Choroid plexus epithelial cell (primary cell): ENCODE measurements at places on chromosomes 3 and 15.

GRCh38 chr3:129026728-129027543 lies 25.8 kb downstream of the EFCC1 start:
- peak; percentile 86 for DNase-seq

- peak; percentile 74 for DNase-seq
Observed at GRCh38 chr3:20040548-20041196, 426 bp downstream of the KAT2B start.

DNA sequence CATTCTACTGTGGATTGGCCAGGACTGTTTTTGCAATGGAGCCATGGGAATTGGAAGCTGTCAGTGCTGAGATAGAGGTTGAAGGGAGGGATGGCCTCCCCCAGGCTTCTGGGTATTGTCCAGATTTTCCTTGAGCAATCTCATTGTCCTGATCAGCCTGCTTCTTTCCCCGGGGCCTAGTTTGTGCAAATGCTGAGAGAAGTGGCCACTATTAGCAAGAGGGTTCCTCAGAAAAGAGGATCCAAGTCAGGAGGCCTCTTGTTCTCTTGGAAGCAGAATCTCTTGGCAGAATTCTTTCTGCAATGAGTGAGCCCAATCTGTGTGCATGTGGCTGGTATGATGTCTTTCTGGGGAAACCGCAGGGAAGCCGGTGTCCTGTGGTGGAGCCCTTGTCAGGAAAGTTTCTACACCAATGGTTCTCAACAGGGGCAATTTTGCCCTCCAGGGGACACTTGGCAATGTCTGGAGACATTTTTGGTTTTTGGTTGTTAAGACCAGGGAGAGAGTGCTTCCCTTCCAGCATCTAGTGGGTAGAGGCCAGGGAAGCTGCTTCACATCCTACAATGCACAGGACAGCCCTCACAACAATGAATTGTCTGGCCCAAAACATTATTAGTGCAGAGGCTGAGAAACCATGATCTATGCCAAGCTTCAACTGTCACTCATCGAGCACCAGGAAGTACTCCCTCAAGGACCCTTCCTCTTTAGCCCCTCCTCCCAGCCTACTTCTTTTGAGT lies 2.0 kb downstream of the LIPC start:
- no peak for DNase-seq

DNA sequence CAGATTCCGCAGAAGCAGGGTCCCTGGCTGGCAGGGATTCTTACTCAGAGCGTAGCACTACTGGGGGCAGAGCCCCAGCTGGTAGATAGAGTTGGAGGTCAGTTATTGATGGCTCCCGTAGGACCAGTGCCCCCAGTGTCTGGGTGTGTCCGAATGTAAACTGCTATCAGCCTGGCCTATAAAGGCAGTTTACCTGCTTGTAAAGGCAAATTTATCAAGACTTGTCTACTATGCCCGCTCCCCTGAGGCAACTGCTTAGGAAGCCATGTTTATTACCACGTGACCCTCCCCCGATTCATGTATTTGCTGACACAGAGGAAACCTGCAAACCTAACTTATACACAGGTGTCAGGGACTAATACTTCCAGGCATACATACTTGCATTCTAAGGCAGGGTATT lies 607 bp upstream of the PPP1R14D start:
- DNase-seq = no peak

GRCh38 chr15:23438816-23439466 lies 8.1 kb downstream of the GOLGA6L2 start:
- DNase-seq = no peak

GRCh38 chr15:90623854-90624253 lies 93.3 kb upstream of the BLM start:
- DNase-seq = no peak

GRCh38 chr3:99839613-99840012 lies 22.0 kb downstream of the CMSS1 start:
- DNase-seq = no peak

DNA sequence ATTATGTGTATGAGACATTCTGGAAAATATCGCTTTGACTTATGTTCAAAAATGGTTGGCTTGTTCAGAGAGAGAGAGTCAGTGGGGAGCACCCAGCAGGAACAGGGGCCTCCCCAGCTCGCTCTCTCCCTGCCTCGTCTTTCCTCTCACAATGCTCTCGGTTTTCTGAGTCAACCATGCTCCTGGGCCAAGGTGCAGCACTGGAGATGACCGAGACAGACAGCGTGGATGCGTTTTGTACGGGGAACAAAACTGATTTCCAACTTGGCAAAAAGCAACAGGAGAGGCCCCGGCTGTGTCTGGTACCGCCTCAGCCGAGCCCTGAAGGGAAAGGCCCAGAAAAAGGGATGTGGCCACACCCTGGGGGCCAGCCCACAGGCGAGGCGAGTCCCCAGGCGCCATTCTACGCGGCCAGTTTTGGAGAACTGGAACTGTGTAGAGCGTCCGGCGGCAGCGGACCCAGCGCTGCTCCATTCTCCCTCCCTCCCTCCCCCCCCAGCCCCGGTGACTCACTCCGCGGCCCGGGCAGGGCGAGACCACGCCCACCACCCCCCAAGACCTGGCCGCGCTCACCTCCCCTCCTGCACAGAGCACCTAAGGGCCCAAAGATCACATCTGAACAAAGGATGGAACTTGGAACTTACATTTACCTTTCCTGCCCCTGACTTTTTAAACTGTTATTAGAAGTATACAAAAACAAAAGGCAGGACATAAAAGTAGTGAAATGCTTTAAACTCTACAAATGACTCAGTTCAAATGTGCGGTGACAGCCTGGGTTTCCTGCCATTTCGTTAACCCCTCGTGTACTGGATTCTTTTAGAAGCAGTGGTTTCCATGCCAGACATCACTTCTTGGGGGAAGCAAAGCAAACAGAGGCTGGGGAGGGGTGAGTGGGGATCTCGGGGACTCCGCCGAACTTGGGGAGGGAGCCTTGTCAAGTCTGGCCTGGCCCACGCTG lies 12.7 kb downstream of the ATP10A start:
- DNase-seq = peak; percentile 13

DNA sequence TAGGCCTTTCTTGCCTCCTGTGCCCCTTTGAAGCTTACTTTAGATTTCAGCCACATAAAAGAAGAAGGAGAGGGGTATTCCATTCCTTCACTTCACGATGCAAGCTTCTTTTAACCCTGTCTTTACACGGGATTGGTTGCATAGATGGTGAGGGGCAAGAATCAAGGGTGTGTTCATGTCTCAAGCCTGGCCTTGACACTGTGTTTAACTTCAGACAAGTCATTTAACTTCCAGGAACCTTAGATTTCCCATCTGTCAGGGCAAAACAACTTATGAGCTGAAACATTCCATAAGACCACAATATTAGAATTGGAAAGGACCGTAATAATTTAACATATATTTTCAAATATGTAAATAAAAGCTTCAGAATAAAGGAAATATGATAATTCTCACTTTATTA lies 344.5 kb downstream of the MFSD1 start:
- DNase-seq = no peak

- DNase-seq = no peak
Observed at GRCh38 chr3:150582620-150583019, 20.5 kb upstream of the SELENOT start.

DNA sequence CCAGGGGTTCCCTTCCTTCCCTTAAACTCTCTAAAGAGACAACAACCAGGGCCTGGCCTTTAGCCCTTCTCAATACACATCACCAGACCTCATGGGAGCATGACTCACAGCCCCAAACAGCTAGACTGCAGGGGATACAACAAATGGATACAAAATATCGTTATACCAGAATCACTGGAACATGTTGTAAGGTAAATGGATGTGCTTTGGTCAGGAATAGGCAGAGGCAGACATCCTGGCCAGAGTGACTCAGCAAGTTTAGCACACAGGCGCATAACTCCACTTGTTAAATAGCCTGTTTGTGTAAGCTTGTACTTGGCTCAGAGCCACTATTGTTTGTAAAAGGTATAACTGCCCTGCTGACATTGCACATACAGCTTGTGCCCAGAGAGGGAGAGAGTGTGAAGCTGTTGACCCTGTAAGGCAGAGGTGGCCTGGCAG lies 18.3 kb downstream of the TMED3 start:
- DNase-seq = peak; percentile 94

DNA sequence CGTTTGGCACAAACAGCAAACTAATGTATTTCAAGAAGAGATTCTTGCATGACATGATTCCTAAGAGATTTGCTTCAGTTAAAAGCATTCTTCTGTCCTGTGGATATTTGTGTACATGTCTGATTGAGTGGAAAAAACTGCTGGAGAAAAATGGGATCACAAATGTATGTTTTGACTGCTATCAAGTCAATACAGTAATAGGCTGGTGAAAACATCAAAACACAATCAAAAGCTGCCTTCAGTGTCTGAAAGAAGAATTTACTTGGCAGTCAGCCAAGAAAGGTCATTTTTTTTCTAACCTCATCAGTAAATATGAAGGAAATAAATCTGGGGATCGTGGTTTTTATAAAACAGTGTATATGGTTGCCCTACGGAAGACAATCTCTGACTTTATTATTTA lies 1214.8 kb downstream of the NSUN3 start:
- DNase-seq = peak; percentile 42

GRCh38 chr15:52642386-52643361 lies 36.5 kb downstream of the ATOSA start:
- DNase-seq = peak; percentile 60

GRCh38 chr3:116148881-116149851 lies 296.1 kb downstream of the LSAMP start:
- no peak for DNase-seq

GRCh38 chr3:182116386-182116785 lies 404.7 kb downstream of the SOX2 start:
- DNase-seq = no peak

GRCh38 chr3:123028233-123028828 lies 768 bp upstream of the SEMA5B start:
- peak; percentile 89 for DNase-seq

DNA sequence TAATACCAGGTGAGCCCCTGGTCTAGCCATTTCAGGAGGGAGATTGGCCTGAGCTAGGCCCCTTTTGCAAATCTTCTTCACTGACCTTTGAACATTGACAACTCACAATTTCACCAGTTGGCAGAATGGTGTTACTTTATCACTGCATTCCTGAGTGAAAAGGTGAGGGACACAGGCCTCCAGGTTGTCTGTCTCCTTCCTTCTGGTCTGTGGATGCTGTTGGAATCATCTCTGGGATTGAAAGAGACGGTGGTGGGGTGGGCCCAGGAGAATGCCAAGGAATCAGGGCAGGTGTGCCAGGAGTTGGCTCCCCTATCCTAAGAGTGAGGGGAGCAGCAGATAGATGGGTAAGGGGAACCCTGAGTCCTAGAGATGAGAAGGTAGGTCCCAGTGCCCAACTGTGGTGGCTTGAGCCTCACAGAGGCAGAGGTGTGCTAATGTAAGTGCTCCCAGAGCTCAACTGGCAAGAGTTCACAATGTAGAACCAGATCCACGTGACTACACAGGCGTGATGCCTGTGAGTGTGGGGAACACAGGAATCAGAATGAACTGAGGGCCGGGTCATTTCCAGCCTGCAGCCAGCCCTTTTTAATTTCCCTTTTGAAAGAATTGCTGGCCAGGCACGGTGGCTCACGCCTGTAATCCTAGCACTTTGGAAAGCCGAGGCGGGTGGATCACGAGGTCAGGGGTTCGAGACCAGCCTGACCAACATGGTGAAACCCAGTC lies 11.2 kb downstream of the C3orf62 start:
- no peak for DNase-seq

- no peak for DNase-seq
Observed at GRCh38 chr15:60945196-60945595, 283.9 kb downstream of the RORA start.

GRCh38 chr3:124924741-124925140 lies 9.8 kb downstream of the MUC13 start:
- no peak for DNase-seq

DNA sequence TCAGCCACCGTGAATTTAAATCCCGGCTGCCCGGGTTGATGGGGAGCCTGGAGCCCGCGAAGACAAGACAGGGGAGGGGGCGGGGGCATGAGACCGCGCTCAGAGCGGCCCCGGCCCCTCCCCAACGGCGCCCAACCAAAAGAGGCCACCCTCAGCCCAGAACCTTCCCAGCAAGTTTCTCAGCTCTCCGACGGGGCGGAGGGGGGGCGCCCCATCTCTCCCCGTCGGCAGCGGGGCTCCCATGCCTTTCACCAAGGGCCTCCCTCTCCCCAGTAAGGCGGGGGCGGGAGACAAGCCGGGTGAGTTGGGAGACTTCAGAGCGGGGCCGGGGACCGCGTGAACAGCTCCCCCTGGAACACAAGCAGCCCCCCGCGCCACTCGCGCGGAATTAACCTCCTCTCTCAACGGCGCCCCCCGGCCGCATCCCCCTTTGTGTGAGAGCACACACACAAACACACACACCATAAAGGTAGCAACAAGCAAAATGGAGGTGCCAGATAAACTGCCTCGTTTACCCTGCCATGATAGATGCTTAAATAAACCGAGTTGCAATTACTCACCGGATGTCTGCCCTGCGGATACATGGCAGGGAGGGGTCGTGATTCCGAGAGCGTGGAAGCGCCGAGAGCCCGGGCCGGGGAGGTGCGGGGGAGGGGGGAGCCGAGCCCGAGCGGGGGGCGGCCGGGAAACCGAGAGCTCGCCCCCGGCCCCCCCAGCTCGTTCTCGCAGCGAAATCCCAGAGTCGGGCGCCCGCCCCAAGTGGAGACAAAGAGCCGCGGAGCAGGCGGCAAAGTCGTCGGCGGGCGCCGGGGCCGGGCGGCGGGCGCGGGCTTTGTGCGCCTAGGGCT lies 1.3 kb downstream of the TLE3 start:
- DNase-seq = peak; percentile 55

- no peak for DNase-seq
Observed at GRCh38 chr3:97950360-97950759, 21.9 kb downstream of the RIOX2 start.

DNA sequence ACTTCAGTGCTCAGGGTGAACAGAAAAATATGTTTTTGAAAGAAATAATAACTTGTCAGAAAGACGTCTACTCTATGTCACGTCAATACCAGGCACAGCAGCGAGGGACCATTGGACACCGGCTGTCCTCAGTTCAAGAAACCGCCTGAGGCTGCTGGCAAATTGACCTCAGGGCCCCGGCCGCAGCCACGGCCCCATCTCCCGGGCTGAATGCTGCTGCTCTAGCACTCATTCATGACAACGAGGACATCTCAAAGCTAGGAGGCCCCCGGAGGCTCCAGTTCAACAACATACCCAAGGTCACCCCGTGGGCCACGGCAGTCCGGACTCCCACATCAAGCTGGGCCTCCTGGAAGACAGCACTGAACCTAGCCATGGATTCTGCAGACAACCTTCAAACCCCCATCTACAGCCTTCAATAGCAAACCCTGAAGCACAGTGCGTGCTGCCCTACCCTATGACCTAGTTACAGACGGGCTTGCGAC lies 204.0 kb upstream of the NSMCE3 start:
- DNase-seq = no peak

GRCh38 chr15:68526269-68526668 lies 52.5 kb upstream of the CORO2B start:
- peak; percentile 54 for DNase-seq

- DNase-seq = no peak
Observed at GRCh38 chr3:160643994-160644393, 33.0 kb upstream of the ARL14 start.
